T-helper 1 cell (primary cell): ENCODE measurements at places on chromosomes 3 and 15.

- no peak for DNase-seq
Measured at GRCh38 chr3:170323331-170323730, 34.2 kb upstream of the SKIL start.

DNA sequence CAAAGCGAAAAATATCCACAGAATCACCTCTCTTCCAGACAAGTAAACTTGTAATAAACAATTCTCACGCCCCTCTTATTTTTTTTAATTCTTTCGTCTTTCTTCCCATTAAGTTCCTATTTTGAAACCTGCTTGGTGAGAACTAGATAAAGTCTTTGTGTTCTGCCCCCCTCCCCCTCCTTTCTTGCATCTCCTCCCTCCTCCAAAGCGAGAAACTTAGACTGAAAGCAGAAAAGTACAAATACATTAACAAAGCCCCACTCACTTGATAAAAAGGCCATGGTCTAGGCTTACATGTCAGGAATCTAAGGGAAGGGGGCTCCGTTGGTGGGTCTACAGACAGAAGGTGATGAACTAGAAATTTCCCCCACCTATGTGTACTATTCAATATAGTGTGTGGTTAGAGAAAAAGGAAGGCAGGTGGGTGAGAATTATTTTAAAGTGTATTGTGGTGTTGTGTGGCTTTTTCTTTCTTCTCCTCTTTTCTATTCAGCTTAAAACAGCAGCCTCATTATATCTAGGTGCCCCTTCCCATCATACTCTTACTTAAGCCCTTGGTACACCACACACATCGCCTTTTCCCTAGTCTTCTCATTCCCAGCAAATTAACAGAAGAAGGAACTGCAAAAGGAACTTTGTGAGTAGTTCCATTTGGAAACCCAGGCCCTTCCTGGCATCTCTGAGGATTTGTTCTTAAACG, 215.3 kb downstream of the MEIS2 start:
- no peak for DNase-seq

- DNase-seq = no peak
Measured at GRCh38 chr3:3101660-3102458, 8.3 kb downstream of the IL5RA start.

DNA sequence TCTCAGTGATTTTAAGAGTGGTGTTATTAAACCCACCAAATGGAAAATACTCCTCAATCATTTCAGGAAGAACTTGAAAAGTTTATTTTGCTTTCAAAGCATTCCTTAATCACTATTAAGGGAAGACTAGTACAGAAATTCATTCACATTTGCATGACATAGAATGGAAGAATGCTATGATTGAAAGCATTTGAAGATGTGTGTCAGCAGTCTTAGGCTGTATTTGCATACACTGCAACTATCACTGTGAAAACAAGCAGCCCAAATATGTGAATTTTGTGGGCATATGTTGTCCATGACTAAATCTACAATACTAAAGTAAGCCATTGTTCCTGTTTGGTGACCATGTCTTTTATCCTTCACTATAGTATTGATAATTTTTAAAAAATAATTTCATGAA, 95.8 kb downstream of the CNTN3 start:
- no peak for DNase-seq

DNA sequence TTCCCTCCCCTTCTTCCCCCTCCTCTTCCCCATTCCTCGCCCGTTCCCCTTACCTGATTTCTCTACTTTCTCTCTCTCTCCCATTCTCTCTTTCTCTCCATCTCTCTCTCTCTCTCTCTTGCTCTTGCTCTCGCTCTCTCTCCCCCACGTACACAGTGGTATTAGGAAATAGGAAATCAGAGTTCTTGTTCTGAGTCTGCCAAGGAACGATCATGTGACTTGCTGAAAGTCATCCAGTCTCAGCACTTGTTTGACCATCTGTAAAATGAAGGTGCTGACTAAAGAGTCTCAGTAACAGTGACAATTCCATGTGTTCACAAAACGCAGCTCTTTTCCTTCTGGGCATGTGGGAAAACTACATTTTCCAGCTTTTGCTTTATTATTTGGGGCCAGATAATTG, 445.0 kb upstream of the TGFBR2 start:
- DNase-seq = no peak

DNA sequence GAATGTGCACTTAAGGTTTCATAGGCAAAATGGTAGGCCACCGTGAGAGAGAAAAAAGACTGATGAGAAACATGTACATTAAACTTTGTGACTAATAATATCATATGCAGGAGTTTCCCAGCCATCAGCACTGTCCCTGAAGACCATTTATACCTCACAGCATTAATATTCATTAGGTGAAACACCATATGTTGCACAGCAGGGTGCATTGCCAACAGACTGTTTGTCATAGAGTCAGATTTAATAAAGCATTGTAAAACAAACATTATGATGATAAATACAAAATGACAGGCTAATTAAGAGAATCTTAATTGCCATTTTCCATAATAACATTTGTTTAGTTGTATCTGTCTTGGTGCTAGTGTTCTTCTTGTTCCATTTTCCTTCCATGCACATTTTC, 578.3 kb downstream of the EPHA3 start:
- no peak for DNase-seq

DNA sequence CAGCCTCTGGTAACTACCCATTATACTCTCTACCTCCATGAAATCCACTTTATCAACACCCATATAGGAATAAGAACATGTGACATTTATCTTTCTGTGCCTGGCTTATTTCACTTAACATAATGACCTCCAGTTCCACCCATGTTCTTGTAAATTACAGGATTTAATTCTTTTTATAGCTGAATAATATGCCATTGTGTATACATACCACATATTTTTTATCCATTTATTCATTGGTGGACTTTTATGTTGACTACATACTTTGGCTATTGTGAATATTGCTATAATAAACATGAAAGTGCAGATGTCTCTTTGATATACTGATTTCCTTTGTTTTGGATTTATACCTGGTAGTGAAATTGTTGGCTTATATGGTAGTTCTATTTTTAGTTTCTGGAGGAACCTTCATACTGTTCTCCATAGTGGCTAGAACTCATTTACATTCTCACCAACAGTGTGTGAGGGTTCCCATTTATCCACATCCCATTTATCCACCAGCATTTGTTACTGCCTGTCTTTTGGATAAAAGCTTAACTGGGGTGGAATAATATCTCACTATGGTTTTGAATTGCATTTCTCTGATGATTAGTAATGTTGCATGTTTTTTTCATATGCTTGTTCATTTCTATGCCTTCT, 473.4 kb downstream of the TBL1XR1 start:
- no peak for DNase-seq

GRCh38 chr3:126474498-126475412, 936 bp downstream of the ZXDC start:
- DNase-seq = peak; percentile 40

- DNase-seq = no peak
Measured at GRCh38 chr15:62895139-62895866, 147.2 kb upstream of the TPM1 start.

- no peak for DNase-seq
Measured at GRCh38 chr15:28117432-28117990, 18.4 kb upstream of the OCA2 start.

DNA sequence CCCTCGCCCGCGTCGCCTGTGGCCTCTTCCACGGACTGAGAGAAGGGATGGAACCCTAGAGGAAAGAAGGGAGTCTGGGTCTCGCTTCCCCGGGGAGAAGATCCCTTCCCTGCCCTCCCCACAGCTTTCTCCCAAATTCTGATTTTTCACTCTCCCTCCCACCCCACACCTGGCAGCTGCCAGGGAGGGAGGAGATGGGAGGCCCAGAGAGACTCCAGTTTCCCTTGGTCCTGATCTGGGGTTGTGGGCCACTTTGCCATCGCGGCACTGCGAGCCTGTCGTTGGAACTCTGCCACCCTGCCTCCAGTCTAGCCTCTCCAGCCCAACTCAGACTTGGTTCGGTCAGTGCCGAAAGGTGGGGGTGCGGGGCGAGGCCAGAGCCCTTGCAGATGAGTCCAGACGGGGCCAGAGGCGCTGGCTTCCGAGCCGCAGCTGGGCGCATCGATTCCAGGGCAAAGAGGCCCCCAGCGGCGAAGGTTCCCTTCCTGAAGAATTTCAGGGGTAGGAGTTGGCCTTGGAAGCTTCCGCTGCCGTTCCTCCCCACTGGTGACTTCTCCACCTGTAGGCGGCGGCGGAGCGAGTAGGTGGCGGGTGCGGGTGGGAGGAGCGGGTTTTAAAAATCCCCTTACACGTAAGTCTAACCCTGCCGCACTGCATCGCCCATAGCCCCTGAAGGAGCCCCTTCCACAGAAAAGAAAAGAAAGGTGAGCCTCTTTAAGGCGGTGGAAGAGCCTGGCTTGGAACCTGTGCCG, 5.2 kb downstream of the WNT5A start:
- DNase-seq = no peak

DNA sequence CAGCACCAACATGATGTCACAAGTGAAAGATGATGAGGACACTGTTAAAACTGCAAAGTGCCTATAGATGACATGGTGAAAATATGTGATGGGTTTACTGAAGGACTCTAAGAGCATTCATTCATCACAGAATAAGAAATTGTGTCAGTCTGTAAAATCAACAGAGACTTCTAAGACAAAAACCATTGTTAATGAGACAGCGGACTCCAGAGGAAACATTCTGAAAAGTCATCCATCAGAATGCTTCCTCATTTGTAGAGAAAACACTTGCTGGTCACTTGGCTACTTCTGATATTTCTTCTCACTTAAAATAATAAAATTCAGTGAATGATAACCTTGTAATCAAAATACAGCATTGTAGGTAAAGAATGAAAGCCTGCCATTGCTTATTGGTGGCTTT, 7.3 kb downstream of the PLSCR4 start:
- DNase-seq = no peak

DNA sequence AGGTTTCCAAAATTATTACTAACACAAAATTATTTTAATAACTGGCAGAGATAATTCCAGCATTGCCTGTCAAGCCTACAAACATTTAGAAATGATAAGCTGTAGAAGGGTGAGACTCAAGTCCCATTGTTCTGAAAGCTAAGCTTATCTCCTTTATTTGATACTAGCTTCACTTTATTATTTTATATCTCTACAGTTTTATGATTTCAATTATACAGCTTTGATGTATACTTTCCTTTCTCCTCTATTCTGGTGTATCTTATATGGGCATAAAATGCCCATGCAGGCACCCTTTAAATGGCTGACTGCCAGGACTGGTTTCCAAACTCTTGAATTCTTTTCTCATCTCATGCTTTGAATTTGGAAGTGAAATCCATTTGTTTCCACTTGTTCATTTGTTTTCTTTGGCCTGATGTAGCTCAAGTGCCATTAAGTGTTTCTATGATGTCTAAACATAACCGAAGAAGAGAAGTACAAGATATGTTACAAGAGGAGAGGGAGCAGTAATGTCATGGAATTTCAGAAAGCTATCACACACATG, 372.1 kb upstream of the ARHGEF26 start:
- no peak for DNase-seq

DNA sequence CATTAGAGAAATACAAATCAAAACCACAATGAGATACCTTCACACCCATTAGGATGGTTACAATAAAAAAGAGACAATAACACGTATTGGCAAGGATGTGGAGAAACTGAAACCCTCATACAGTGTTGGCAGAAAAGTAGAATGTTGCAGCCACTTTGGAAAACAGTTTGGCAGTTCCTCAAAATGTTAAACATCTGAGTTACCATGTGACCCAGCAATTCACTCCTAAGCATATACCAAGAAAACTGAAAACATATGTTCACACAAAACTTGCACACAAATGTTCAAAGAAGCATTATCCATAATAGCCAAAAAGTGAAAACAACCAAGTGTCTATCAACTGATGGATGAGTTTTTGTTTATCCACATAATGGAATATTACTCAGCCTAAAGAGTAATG, 166.9 kb upstream of the FAM3D start:
- DNase-seq = no peak

GRCh38 chr15:70053716-70054229, 43.9 kb downstream of the TLE3 start:
- no peak for DNase-seq

DNA sequence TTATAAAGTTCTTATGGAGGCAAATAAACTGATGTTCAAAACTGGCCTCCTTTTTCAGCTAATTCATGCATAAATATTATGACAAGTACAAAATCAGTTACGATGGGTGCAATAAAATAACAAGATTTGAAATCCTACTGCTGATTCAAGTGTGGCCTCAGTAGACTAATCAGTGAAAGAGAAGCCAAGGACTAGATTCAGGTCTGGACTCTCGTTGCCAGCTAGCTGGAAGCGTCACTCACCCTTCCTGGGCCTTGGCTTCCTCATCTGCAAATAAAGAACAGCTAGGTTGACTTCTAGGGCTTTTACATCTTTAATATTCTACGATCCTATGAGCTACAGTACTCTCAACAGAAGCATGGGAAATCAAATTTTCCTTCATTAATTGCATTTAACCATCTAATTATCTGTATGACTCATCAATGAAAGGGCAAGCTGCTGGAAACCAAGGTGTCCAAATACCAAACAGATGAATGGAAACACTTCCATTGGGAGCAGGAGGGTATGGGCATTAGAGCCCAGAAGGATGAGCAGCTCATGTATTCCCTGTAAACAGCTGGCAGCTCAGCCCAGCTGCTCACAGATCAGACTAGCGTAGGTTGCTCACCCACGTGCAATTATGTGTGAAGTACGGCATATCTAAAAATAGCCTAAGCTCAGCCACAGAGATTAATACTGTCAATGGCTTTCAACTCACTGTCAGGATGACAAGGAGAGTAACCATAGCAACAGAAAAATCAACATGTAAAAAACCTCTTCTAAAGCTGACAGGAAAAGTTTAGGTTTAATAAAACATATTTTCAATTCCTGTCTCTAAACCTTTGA, 294.8 kb downstream of the PLCL2 start:
- DNase-seq = no peak

- no peak for DNase-seq
Measured at GRCh38 chr15:46997501-46997900, 719.8 kb upstream of the SEMA6D start.

- DNase-seq = no peak
Measured at GRCh38 chr15:101108461-101108775, 143.4 kb downstream of the CHSY1 start.

DNA sequence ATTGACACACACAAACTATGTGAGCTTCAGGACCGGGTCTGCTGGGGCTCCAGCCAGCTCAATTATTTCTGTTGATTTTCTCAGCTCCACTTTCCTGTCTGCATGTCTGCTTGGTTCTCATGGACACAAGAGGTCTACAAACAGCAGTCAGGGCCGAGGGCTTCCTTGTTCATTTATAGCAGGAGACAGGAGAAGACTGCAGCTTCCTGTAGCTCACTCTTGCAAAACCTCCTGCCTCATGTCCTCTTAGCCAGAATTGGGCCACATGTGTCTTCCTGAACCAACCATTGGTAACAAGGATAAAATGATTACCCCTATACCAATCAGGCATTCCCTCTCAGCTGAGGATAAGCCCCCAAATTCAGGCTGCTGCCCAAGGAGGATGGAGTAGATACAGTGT, 182.8 kb downstream of the TLE3 start:
- DNase-seq = no peak

DNA sequence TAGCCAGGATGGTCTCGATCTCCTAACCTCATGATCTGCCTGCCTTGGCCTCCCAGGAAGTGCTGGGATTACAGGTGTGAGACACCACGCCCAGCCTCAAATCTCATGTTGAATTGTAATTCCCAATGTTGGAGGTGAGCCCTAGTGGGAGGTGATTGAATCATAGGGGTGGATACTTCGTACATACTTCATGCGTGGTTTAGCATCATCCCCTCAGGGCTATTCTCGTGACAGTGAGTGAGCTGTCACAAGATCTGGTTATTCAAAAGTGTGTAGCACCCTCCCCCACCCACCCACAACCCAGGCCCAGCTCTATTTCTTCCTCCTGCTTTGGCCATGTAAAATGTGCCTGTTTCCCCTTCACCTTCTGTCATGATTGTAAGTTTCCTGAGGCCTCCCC, 236.9 kb upstream of the IL12A start:
- no peak for DNase-seq
